ENCODE measurements at places on chromosomes 1 and 21. TPM values are rescaled to one million over a fixed set of nuclear protein-coding genes. Genes with fewer than 3 reads are reported as not detected.
A peak's percentile ranks its signal among the peaks of the same experiment; 100 is the strongest.

DNA sequence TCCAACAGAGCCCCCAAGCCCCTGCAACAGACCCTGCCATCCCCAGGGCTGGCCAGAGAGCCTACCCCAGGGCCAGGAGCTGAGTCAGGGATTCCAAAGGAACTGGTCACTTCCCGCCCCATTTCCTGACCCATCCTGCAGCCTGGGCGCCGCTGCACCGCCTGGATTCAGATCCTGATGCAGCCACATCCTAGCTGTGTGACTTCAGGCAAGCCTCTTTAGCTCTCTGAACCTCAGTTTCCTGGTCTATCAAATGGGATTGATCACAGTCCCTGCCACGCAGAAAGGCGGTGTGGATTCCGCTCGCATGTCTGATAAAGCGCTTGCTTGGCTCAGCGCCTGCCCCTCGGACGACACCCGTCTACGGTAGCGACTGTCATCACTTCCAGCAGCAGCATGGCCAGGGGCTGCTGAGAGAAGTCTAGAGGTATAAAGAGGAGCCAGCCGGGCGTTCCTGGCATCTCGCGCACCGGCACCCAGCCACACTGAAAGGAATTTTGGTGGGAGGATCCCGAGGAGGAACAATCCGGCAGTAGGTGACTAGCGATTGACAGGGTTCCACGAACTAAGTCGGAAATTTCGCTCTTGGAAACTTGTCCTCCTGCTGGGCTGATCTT is 10.1 kb downstream of the EPHA2 start:
- DNase-seq = no peak

DNA sequence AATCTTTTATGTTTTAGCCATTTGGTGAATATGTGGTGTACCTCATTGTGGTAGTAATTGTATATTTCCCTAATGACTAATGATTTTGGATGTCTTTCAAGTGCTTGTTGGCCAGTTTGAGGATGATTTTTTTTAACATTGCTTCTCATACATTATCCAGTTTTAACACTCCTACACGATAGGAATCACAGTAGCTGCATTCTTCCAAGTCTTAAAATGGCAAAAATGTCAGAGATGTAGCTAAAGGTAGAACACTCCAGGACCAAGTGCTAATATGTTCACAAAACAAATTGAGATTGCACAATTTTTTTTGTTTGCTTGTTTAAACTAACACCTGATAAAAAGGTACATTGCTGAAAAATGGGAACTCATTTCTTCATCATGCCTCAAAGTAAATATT is 11.7 kb downstream of the USP25 start:
- DNase-seq = no peak

DNA sequence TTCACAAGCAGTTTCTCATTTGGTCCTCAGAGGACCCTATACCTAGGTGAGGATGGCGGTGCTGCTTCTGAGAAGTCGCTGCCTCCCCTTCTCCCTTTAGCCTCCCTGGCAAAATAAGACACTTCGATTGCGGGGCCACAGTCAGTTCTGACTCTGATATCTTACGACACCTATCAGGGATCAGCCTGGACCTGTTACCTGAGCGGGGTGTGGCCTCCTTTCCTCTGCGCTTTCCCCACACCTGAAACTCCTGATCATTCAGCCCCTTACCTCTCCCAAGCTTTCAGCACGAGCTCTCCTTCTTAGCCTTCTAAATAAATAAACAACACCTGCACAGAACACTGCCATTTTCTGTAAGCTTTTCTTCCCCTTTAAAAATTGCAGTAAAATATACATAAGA is 24.6 kb upstream of the GPR137B start:
- no peak for DNase-seq

GRCh38 chr1:88463401-88463985 is 220.6 kb upstream of the PKN2 start:
- DNase-seq = no peak

GRCh38 chr1:47424336-47424982 is 8.4 kb downstream of the FOXE3 start:
- peak; percentile 77 for DNase-seq

- no peak for DNase-seq
Observed at GRCh38 chr1:67816506-67816905, 16.8 kb downstream of the GNG12 start.

DNA sequence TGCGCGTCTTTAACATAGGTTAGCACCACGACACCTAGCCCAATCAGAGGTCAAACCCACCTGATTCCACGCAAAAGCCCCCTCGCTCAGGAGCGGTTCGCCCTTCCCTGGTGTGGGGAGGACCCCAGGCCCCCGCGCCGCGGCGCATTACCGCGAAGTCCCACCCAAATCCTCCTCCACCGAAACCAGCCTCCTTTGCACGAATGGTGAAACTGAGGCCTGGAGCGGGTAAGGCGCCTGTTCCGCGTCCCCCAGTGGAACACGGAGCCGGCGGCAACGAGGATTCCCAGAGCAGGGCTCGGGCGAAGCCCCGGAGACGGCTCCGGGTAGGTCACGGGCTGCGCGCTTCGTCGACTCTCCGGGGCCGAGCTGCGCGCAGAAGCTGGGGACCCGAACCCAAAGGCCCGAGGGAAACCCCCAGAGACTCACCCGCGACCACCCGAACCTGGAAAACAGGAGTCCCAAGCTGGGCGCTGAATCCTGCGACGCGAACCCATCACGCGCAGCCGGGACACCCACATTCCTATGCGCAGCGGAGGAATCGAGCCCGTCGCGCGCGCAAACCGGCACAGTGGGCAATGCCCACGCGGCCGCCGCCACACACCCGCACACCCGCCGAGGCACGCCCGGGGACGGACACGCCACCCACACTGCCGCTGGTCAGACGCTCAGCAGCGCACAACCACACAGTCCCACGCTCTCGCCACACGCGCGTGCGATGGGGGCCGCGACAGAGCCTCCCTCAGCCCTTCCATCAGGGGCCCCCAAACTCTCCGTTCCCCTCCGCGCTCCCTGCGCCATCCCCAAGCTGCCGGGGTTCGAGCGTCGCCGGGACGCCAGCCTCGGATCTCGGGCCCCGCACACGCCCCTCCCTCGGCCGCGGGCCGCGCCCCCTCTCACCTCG is 507 bp downstream of the GLIS1 start:
- DNase-seq = no peak

DNA sequence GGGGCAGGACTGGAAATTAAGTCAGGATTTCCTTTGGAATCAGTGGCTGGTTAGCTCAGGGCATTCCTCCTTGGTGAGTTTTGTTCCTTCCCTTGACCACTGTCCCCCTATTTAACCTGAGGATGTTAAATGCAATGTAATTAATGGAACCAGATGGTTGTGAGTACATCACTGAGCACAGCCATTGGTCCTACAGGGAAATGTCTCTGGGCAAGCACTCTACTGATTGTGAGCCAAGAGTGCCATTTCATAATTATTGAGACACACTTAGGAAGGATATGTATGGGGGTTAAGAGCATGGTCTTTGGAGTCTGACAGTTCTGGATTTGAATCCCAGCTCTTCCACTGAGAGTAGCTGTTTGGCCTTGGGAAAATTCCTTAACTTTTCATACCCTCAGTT is 74.4 kb downstream of the SPAG17 start:
- DNase-seq = no peak

GRCh38 chr21:26900980-26901379 is 55.8 kb upstream of the ADAMTS1 start:
- no peak for DNase-seq

DNA sequence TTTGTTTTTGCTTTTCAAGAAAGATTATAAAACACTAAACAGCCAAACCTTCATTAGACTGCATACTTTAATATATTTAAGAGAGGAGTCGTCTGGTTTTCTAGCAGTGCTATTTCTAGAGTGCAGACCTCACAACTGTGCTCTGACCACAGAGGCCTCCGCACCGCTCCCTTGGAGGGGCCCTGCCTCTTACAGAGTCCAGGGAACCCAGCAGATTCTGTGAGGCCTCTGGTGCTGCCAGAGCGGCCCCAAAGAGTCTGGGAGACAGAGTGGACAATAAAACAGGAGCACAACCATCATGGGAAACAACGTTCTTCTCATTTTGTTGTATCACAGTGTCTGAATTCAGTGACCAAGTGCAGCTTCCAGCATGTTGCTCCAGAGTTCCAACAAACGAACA is 5.8 kb downstream of the ATP5PO start:
- no peak for DNase-seq

DNA sequence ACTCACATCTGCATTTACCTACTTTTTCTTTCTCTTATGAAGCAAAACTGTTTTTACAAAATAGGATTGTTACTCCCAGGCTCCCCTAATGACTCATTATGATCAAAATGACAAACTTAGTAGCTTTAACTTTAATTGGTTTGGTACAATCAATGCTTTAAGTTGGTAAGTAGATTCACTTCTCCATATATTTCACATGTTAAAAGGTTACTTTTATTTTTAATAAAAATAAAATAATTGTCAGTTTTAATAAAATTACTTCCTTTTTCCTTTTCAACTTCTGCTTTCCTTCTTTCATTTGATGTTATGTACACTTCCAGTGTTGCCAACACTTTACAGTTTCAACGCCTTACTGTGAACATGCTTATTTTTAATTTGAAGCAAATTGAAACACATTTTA is 477.6 kb downstream of the SETD4 start:
- no peak for DNase-seq

- peak; percentile 83 for DNase-seq
Observed at GRCh38 chr1:32448773-32449456, 16.0 kb upstream of the ZBTB8B start.

GRCh38 chr1:234746798-234747196 is 136.8 kb upstream of the IRF2BP2 start:
- DNase-seq = no peak

GRCh38 chr1:87325982-87326738 is 2.5 kb upstream of the LMO4 start:
- DNase-seq = peak; percentile 48

GRCh38 chr1:234408757-234409156 is 35.5 kb downstream of the COA6 start:
- no peak for DNase-seq

GRCh38 chr1:4797016-4797410 is 142.6 kb downstream of the AJAP1 start:
- no peak for DNase-seq

DNA sequence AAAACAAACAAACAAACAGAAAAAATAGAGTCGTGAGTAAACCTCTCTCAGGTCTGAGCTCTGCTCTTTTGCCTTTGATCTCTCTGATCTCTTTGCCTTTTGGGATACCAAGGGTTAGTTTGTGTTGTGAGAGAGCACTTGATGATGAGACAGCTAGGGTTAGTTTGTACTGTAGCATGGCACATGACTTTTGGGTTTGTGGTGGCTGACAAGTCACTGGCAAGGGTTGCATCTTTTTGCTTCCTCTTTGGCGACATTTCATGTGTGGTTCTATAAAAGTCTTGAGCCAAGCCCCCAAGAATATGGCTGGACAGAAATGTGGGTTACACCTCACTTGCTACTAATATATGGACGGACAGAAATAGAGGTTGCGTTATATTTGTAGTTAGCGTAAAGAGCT is 60.5 kb downstream of the TESK2 start:
- DNase-seq = no peak

DNA sequence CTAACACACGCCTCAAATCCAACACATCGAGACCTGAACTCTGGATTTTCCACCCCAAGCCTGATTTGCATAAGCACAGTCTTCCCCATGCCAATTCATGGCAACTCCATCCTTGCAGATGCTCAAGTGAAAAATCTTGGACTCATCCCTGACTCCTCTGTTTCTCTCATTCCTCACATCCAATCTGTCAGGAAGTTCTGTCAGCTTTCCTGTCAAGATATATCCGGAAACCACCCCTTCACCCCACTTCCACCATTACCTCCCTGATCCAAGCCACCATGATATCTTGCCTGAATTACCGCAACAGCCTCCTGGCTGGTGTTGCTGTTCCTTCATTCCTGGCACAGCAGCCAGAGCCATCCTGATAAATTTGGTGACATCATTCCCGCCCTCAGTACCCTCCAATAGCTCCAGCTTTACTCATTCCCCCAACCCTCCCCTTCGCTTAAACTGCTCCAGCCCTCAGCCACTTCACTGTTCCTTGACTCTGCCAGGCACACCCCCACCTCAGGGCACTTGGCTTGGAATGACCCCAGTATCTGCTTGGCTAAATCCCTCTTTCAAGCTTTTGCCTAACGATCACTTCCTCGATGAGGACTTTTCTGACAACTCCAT is 17.4 kb downstream of the TCEA3 start:
- DNase-seq = no peak

- DNase-seq = no peak
Observed at GRCh38 chr1:154796303-154796892, 73.7 kb downstream of the KCNN3 start.

GRCh38 chr1:183953031-183953430 is 84.5 kb downstream of the COLGALT2 start:
- no peak for DNase-seq

DNA sequence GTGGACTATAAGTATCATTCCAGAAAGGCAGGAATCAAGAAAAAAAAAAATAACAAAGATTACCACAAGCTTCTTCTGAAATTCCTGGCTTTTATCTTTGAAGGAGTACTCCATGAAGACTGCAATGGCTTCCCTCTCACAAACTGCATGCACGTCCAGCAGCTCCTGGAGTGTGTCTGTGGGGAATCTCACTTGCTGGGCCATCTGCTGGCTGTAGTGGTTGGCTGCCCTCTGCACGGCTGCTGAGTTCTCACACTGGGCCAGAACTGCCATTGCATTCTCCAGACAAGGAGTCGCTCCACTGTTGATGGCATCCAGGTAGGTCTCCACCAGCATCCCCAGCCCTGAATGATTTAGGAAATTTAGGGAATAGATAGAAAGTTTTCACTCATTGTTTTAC is 23.3 kb upstream of the GBP2 start:
- no peak for DNase-seq

DNA sequence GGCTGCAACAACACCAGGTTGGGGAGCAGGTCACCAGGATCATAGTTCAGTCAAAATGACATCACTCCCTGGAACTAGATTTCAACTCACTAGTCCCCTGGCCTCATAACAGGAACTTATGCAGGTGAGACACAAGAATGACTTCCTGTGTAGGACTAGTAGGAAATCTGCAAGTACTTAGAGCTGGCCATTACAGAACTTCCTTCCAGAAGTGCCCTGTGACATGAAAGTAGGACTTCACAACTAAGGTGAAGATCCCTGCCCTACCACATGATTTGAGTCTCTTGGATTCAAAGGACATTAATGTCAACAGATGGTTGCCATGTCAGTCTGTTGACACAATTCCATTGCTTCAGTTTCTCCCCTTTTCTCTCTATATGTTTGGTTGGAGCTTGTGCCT is 223.1 kb downstream of the RPS6KC1 start:
- no peak for DNase-seq

DNA sequence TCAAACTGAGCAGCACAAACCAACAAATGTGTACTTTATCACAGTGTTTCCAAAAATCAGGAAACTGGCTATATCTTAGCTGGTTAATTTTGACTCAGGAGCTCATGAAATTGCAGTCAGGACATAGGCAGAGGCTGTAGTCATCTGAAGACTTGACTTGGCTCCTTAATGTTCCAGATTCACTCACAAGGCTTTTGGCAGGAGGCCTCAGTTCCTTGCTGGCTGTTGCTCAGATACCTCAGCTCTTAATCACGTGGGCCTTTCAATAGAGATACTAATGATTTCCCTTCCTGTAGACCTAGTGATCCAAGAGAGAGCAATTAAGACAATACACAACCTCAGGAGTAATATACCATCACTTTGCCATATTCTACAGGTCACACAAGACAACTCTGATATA is 537.7 kb downstream of the BRINP3 start:
- DNase-seq = no peak

GRCh38 chr1:109773203-109773899 is 9.6 kb upstream of the EPS8L3 start:
- peak; percentile 90 for DNase-seq

GRCh38 chr21:45299864-45300785 is 12.4 kb upstream of the POFUT2 start:
- DNase-seq = no peak

The LGR6 gene
- polyA plus RNA-seq = 0.12 TPM

The KCNJ9 gene
- not detected for polyA plus RNA-seq

The RORC gene
- polyA plus RNA-seq = not detected

The KIF14 gene
- polyA plus RNA-seq = 29.0 TPM

The RO60 gene
- polyA plus RNA-seq = 32.0 TPM

The PLEKHN1 gene
- polyA plus RNA-seq = 0.52 TPM
